ENCODE measurements at places on chromosomes 11 and 22.

DNA sequence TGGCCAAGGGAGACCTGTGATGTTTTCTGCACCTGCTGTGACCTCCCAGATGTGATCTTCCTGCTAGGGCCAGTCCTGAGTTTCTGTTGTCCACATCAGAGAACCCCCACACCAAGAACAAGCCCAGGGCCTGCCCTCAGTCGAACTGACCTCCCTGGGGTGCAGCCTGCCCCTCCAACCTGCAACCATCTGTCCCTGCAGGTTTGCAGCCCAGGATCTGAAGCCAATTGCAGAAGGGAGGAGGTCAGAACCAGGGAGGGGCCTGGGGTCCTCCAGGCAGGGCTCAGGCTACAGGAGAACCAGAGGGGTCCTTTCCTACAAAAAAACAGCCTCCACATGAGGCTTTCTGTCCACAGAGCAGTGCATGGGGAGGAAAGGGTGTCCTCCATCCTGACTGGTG lies 807 bp downstream of the TRIM3 start:
- DNase-seq: no peak

- peak; percentile 69 for DNase-seq
Measured at GRCh38 chr22:31556627-31557203, 60.4 kb downstream of the SFI1 start.

DNA sequence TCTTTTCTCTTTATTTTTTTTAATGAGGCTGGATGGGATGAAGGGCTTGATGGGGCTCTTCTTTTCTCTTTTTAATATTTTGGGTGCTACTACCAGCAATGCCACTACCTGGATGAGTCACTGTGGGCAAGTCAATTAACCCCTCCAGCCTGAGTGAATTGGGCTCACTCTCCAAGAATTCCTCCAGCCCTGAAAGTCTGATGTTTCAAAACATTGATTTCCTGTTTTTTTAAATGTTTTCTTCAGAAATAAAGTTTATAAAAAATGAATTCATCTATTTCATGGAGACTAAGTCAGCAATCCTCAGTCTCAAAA lies 812 bp upstream of the OR5A2 start:
- no peak for DNase-seq

- DNase-seq: no peak
Measured at GRCh38 chr11:125454047-125454446, 42.0 kb downstream of the FEZ1 start.

DNA sequence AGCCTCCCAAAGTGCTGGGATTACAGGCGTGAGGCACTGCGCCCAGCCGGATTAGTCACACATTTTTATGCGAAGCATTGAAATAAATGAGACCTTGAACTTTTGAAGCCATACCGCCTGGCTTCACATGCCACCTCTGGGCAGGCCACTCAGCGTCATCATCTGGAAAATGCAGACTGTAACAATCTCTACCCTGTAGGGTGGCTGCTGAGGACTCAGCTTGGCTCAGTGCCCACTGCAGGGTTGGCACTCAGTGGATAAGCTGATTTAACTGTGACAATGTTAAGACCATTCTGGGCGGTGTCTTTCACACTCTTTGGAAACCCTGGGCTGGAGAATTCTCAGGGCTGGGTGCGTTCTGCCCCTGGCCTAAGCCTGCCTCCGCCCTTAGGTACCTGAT lies 8.5 kb downstream of the SH3BP1 start:
- peak; percentile 85 for DNase-seq

GRCh38 chr11:44923115-44923514 lies 27.6 kb downstream of the TP53I11 start:
- DNase-seq: no peak

- DNase-seq: no peak
Measured at GRCh38 chr11:24375931-24376330, 120.9 kb upstream of the LUZP2 start.

DNA sequence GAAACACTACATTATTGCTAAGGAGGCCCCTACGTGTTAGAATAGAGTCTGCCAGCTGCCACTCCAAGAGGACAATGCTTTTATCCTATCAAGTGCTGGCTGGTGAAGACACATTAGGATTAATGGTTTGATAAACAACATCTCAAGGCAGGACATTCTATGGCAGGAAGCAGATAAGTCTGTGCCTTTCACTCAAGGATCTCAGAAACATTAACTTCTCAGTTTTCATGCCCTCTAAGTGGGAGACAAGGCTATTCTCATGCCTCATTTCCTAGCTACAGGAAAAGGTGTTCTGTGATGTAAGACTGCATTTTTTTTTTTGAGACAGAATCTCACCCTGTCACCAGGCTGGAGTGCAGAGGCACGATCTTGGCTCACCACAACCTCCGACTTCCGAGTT lies 23.5 kb upstream of the TIMP3 start:
- DNase-seq: no peak

GRCh38 chr22:26642465-26643417 lies 14.6 kb upstream of the MIAT start:
- no peak for DNase-seq

DNA sequence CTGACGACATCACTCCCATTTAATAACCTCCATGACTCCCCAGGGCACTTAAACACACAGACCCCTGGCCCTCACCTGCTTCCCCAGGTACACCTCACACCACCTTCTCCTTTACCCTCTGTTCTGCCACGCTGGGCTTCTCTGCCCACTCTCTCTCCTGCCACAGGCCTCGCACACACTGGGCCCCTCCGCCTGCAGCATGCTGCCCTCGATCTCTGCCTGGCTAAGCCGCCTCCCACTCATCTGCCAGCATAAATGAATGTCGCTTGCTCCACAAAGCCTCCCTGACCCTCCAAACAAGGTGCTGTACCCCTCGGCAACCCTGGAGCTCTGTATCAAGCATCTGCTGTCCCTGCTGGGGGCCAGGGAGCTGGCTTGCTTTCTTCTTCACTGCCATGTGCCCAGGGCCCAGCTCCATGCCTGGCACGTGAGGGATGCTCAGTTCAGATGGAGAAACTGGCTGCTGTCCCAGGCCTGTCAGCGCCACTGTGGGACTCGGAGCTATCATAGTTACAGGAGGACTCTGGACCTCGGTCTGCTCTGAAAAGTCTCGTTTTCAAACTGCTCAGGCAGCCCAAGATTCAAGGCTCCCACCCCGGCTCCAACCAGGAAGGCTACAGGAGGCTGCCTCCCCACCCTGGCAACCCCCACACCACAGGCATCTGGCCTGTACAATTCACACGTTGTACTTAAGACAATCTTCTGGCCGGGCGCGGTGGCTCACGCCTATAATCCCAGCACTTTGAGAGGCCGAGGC lies 11.9 kb downstream of the TTLL1 start:
- peak; percentile 61 for DNase-seq

GRCh38 chr11:130209954-130210854 lies 50.6 kb downstream of the ST14 start:
- DNase-seq: no peak

DNA sequence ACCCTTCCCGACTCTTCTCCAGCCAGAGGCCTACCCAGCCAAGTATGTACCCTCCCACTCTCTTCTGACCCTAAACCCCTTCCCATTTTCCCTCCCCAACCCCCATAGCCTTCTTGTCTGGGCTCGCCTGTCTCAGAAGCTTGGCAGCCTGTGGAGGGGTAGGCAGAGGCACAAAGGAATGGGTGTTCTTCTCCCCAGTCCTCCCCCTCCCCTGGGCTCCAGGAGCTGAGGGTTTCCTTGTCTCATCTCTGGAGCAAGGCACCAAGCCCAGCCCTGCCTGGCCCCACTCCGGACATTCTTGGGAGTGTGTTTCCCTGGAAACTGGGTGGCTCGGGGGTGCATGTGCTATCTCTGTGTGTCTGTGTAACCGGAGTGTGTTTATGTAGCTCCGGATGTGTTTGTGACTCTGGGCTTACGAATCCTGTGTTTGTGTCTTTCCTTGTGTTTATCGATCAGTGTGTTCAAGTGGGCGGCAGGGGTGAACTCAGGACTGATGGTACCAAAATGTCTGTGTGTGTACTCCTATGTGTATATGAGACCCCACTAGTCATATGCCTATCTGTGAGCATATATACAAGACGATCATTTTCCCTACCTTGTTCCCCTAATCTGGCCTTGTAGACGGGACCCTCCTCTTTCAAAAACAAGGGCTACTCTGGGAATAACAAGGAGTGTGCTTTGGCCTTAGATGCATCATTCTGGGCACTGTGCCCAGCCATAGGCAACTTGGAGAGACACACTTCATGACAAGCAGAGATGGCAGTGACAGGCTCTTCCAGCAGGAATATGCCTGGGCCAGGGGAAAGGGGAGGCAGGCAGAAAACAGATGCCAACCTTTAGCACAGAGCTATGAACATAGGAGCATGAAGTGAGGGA lies 10.9 kb downstream of the PHLDB1 start:
- DNase-seq: no peak

GRCh38 chr11:29024386-29024785 lies 916.2 kb downstream of the METTL15 start:
- no peak for DNase-seq

DNA sequence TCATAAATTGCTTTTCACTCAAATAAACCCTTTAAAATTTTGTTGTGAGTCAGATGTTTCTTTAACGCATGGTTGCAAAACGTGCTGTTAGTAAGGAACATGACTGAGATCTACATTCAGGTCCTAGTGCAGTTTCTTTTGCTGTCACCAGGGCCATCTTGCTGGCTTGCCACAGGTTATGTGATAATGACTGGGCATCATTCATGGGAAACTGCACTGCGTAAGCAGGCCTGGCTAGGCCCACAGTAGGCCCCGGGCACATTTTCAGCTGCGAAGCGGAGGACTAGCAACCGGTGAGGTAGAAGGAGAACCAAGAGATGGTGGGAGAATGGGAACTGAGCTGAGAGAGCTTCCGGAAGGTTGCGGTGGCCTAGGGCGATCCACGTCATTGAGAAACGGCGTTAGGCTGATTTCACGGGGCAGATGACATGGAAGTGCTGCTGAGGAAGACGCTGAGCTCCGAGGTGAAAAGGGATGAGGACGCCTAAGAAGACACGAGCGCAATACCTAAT lies 3.2 kb upstream of the KLHDC7B start:
- DNase-seq: no peak

DNA sequence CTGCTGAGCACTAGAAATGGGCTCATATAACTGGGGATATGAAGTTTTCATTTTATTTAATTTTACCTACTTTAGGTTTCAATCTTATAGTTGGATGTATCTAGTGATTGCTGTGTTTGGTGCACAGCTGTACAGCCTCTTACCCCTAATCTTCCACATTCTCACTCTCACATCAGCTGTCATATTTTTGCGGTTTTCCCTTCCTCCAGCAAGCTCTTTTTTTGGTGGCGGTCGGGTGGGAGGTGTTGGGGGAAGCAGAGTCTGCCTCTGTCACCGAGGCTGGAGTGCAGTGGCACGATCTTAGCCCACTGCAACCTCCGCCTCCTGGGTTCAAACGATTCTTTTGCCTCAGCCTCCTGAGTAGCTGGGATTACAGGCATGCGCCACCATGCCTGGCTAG lies 445.1 kb upstream of the ISX start:
- no peak for DNase-seq

DNA sequence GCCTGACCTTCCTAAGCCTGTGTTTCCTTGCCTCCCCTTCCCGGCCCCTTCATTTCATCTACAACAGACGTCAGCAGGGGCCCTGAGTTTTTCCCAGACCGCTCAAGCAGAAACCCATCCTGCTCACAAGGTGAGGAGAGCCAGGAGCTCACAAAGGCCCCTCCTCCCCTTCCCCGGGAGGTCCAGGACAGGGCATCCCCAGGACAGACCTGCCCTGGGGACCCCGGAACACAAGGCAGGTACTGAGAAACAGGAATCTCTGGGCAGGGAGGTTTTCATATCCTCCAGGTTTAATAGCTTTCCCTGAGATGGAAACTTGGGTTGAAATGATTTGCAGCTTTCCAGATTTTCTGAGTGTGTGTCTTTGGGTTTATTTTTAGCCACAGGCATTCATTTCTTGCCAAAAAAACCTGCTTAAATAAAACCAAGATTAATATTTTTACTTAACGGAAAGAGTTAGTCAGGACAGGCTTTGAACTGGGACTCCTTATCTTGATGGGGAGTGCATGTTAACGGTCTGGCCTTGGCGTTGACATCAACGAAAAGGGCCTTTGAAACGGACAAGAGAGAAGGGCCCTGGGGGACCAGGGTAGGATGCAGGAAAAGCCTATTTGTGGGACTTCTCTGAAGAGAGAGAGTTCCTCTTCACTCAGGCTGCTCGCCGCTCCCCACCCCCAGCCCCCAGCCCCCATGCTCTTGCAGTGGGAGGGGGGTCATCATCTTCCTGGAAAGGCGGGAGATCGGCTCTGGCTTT lies 38.5 kb downstream of the TIMP3 start:
- DNase-seq: no peak

DNA sequence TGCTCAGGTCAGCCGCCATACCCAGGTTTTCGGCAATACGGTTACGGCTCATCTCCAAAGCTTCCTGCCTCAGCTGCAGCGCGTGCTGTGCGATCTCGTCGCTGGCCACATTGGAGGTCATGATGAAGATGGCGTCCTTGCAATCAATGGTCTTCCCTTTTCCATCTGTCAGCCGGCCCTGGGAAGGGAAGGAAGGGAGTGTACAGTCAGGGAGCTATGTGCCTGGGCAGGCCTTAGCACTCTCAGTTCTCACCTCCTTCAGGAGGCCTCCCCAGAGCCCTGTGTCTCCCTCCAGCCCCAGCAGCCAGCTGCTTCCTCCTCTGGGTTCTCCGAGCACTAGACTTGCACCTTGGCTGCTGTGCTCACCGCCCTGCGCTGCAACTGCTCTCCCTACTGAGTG lies 51.5 kb upstream of the PHOX2A start:
- DNase-seq: peak; percentile 9

- no peak for DNase-seq
Measured at GRCh38 chr11:74672332-74672955, 58.8 kb downstream of the CHRDL2 start.

- DNase-seq: no peak
Measured at GRCh38 chr11:94526645-94527438, 14.6 kb downstream of the C11orf97 start.

- no peak for DNase-seq
Measured at GRCh38 chr11:116693593-116694348, 79.0 kb downstream of the BUD13 start.

DNA sequence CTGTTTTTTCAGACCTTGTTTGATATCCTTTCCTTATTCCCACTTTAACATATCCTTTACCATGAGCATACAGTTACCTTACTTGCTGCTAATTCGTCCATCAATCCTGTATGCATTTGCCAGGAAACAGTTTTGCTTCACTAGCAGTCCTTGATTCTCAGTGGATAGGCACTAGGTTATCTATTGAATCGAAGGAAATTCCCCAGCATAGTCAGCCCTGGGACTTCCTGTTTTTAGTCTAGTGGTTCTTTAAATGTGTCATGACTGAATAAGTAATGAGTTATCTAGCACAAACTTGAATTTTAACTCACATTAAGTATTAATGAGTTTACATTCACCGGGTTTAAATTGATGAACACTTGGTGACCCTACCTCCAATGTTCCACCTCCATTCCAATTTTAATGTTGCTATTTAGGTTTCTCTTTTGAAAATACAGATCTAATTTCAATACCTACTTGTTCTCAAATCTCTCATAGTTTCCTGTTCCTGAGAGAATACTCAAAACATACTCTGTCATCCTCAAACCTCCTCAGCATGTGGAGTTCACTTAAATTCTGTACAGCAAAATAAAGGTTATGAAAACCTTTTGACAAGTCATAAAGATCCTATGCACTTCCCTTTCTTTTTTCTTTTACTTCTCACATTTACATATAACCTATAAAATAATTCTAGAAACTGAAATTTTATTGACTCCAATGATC lies 1375.1 kb upstream of the TENM4 start:
- DNase-seq: no peak

GRCh38 chr11:78149646-78150045 lies 10.2 kb upstream of the ALG8 start:
- DNase-seq: no peak
